NCI-H1930 (cell line): ENCODE measurements at places on chromosomes 1 and 21.

- DNase-seq, result no peak
Measured at GRCh38 chr1:102550729-102551384, 554.1 kb upstream of the OLFM3 start.

DNA sequence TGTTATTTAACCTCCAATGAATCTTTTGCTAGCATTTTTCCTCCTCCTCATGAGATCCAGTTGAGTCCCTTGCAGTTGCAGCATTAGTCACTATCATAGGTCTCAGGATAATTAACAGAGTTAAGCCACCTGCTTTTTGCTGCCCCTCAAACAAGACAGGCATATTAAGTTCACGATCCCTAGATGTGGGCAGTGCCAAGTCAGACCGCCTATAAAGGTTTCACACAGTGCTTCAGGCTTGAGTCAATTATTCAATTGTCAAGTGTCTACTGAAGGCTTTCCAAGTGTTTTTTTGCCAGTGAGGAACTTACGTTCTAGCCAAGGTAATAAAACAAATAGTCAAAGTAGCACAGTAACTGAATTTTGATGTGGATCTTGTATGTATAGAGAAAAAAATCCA, 175.0 kb downstream of the DAB1 start:
- DNase-seq, result no peak

GRCh38 chr1:8643542-8644536, 173.6 kb downstream of the RERE start:
- no peak for DNase-seq

DNA sequence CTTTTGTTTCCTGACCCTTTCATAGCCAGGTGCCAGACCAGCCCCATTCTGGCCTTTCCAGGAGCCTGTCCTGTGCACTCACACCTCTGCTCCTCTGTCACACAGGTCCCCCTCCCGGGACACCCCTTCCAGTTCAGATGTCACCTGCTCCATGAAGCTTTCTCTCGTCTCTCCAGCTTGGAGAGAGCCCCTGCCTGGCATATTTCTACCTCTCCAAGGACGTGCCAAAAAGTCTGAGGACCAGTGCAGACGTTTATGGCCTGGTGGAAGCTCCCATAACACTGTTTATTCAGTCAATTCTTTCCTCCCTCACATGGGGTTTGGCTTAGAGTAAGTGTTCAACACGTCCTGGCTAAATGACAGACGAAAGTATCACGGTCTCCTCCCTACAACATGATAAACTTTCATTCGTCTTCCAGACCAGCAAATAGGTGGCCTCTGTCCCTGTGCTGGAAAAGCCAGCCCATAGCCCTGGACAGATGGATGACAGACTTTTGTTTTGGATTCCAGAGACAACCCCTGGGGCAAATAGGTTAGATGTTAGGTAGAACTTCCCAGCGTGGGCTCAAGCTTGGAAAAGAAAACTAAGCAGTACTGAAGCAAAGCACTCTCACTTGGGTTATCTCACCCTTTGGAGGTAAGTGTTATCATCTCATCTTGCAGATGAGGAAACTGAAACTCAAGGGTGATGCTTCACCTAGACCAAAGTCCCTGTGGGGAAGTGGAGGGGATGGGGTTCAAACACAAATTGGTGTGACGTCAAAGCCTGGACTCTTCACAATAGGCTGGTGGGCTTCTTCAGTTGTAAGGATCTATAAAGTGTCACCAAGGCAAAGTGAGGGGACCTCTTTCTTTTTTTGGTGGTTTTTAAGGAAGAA, 52.9 kb upstream of the ECE1 start:
- no peak for DNase-seq

- DNase-seq, result no peak
Measured at GRCh38 chr1:198153103-198153502, 3.7 kb upstream of the NEK7 start.

DNA sequence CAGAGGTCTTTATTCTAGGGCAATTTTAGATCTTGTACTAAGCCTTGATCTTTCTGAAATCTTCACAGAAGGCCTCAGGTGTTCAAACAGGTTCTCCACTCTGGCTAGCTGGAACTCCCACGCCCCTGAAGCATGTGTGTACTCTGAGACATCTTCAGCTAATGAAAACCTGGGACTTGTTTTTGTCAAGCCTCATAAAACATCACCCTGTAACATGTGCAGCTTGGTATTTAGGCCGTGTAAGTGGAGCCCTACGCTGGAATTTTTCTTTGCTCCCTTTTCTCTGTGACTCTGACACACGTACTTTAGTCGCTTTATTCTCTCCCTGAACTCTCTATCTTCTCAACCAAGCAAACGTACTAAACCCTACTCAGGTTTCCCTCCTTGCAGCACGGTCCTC, 701.9 kb upstream of the ZP4 start:
- no peak for DNase-seq

- DNase-seq, result no peak
Measured at GRCh38 chr1:248013229-248013710, at the start of gene OR2L5. TSS of gene OR2L5 (plus strand) at chr1:248013660. CDS start at chr1:248021948, 8,288 bp downstream.

- DNase-seq, result no peak
Measured at GRCh38 chr21:17270229-17270628, 242.6 kb upstream of the CXADR start.

DNA sequence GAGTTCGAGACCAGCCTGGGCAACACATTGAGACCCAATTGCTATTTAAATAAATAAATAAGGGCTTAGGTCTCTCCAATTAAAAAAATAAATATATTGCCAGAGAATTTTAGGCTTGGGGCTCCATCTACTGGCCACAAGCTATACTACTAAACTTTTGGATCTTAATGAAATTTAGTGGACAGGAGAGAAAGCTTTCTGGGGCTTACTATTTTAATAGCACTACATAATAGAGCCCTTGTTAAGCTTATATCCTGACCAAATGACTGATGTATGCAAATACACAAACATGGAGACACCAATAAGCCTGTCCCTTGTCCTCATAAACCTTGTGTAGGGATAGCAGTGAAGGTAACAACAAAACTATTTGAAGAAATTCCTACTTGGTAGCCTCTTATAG, 18.4 kb downstream of the CCT3 start:
- no peak for DNase-seq

DNA sequence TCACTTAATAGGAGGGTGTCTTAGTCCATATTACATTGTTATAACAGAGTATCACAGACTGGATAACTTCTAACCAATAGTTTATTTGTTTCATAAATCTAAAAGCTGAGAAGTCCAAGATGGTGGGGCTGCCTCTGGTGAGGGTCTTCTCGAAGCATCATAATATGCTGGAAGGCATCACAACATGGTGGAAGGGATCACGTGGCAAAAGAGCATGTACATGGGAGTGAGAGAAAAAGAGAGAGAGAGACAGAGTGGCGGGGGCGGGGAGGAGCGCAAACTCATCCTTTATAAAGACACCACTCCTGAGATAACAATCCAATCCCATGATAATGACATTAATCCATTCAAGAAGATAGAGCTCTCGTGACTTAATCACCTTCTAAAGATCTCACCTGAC, 31.5 kb downstream of the CFHR5 start:
- no peak for DNase-seq

- no peak for DNase-seq
Measured at GRCh38 chr1:156490401-156491032, 10.1 kb downstream of the MEF2D start.

GRCh38 chr1:32939655-32940371, 24.8 kb downstream of the RNF19B start:
- DNase-seq, result no peak

DNA sequence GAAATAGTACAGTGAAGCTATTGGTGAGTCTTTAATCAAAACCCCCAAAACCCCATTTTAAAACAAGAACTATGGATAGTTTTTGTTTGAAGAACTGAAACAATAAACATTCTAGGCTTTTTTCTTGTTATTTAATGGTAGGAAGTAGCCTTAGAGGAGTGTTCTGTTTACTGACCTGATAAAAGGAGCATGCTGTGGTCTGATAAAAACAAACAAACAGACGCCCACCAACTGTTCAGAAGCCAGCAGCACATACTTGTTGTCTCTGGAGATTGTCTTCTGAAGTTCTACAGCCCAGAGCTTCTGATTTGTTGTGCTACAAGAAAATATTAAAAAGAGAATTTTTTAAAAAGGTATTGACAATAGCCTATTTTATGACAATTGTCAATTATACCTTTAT, 54.1 kb upstream of the CFAP298 start:
- DNase-seq, result no peak

GRCh38 chr21:31115249-31115648, 77.0 kb upstream of the KRTAP19-8 start:
- no peak for DNase-seq

DNA sequence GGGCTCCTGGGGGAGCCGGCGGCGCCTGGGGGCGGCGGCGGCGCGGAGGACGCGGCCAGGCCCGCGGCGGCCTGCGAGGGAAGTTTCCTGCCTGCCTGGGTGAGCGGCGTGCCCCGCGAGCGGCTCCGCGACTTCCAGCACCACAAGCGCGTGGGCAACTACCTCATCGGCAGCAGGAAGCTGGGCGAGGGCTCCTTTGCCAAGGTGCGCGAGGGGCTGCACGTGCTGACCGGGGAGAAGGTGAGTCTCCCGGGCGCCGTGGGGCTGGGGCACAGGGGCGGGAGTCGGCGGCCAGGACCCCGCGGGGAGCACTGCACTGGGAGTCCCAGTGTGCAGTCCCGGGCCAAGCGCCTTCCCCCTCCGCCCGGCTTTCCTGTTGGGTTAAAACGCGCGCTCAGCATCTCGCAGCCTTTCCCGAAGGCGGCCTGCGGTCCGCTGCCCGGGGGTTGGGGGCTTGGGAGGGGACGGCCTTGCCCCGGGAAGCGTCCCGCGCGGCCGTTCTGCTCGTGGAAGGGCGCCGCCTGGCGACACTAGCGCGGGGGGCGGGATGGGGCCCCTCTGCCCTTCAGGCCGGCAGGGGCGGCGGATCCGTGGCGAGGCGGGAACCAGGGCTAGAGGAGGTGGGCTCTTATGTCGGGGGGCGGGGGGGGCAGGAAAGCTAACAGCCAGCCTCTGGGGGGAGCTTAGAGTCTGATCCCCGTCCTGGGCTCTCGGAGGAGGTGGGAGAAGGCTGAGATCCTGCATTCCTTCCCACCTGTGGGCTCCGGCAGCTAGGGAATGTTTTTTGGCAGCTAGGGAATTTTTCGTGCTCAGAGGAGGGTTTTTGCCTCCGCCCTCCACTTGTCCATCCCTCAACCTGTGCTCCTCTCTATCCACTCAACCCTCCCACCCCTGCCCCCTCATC, 1.1 kb downstream of the HUNK start:
- DNase-seq, result peak; percentile 47

GRCh38 chr1:4932311-4933030, 278.1 kb downstream of the AJAP1 start:
- no peak for DNase-seq
